Endothelial cell of umbilical vein (primary cell): ENCODE measurements at places on chromosomes 16 and 17.

- H3K27ac ChIP-seq: peak overlapping the region; percentile 94
- no peaks in the 10 kb centered on the region for H3K36me3 ChIP-seq
- H3K4me3 ChIP-seq: no peak overlapping the region
- peak; percentile 64 for DNase-seq
- no peaks in the 10 kb centered on the region for H3K27me3 ChIP-seq
Measured at GRCh38 chr17:78879635-78880186, 23.3 kb downstream of the CEP295NL start.

- H3K27me3 ChIP-seq: no peaks in the 10 kb centered on the region
- H3K36me3 ChIP-seq: no peaks in the 10 kb centered on the region
- no peak overlapping the region for H3K27ac ChIP-seq
- no peak for DNase-seq
- H3K4me1 ChIP-seq: peaks cover 7% of the 10 kb centered on the region
Measured at GRCh38 chr17:7356756-7357155, 1.8 kb downstream of the TMEM95 start.

DNA sequence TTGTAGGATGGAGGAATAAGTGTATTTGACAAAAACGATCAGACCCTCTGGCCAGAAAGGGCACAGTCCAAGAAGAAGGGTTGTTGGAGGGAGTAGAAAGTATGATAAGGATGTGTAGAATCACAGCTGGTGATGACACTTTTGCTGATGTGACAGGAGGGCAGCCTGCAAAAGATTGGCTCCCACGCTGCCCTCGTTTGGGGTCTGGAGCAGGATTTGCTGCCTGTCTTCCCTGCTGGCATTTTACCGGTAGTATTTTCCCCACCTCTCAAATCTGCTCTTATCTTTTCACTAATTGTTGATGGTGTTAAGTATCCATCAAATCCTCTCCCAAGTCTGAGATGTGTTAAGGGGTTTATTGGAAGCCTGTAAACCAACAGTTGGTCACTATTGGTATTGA, 208.8 kb downstream of the CCDC182 start:
- H3K36me3 ChIP-seq: no peaks in the 10 kb centered on the region
- peaks cover 6% of the 10 kb centered on the region for H3K4me1 ChIP-seq
- no peak overlapping the region for H3K27ac ChIP-seq
- no peak overlapping the region for H3K4me3 ChIP-seq
- H3K27me3 ChIP-seq: no peaks in the 10 kb centered on the region
- DNase-seq: no peak

GRCh38 chr16:8374586-8375231, 215.6 kb downstream of the TMEM114 start:
- H3K4me1 ChIP-seq: no peaks in the 10 kb centered on the region
- no peaks in the 10 kb centered on the region for H3K36me3 ChIP-seq
- no peak overlapping the region for H3K4me3 ChIP-seq

- no peak overlapping the region for H3K4me3 ChIP-seq
- DNase-seq: no peak
- H3K36me3 ChIP-seq: no peaks in the 10 kb centered on the region
- no peak overlapping the region for H3K27ac ChIP-seq
Measured at GRCh38 chr16:54289242-54289944, 2.8 kb upstream of the IRX3 start.

DNA sequence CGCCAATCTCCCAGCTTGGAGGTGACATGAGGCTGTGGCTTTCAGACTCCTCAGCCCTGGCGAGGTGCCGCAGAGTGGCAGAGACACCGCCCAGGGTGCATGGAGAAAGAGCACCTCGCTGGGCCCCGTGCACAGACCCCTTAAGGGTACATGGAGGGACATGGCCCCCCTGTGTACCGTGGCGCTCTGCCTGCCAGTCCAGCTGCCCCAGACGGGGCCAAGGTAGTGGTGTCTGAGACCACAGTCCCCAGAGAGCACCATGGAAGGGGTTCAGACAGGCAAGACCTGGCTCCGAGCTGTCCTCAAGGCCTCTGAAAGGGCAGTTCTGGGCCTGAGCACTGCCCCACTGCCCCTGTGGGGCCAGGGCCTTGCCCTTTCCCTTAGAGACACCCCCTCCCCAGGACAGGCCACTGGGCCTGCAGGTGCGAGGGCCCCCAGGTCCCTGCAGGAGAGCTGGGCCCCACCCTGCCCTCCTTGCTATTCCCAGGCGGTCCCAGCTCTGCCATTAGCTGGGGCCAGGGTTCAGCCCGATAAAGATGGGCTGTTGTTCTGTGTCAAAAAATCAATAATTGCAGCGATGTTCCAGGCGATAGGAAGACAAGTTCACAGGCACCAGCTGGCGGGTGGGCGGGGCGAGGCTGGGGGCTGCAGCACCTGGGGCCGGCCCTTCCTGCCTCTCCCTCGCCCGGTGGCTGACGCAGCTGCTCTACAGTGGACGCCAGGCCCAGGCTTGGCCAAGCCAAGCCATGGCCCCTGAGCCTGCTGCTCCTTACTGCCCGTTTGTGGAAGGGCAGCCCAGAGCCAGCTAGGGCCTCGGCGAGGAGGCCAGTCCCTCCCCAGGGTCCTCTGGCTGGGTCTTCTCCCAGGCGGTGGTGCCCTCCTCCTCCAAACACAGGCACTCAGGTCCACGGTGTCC, 51.7 kb downstream of the ZFPM1 start:
- H3K4me1 ChIP-seq: peaks cover 10% of the 10 kb centered on the region
- no peaks in the 10 kb centered on the region for H3K27me3 ChIP-seq

DNA sequence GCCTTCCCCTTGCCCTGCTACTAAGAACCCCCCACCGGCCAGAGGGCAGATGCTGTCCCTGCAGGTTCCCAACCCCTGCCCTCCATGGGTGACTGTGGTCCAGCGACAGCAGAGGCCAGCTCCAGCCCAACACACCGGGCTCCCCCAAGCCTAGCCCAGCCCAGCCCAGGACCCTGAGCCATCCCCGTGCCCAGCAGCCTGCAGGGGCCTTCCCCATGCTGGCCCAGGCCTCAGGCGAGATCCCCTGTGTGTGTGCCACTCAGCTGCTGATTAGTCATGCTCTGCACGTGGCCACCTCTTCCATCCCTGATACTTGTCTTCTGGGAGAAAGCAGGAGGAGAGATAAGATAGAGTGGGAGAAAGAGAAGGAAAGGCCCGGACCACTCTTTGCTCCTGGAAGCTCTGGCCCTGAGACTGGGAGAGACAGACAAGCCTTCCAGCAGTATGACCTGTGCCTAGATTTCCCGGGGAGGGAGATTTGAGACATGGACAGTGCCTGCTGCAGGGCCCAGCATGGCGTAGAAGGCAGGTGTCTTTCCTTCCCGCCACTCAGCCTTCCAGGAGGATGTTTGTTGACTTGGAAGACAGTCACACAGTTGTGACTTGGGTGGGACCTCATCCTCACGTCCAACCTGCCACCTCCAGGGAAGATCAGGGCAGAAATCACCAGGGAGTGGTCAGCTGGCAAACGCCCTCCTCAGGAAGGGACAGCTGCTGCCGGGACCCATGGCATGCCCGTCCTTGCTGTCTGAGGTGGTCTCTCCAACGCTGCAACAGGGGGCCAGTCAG, 41.3 kb upstream of the RASD1 start:
- no peaks in the 10 kb centered on the region for H3K27me3 ChIP-seq
- H3K36me3 ChIP-seq: no peaks in the 10 kb centered on the region
- H3K4me3 ChIP-seq: no peak overlapping the region
- no peaks in the 10 kb centered on the region for H3K4me1 ChIP-seq

DNA sequence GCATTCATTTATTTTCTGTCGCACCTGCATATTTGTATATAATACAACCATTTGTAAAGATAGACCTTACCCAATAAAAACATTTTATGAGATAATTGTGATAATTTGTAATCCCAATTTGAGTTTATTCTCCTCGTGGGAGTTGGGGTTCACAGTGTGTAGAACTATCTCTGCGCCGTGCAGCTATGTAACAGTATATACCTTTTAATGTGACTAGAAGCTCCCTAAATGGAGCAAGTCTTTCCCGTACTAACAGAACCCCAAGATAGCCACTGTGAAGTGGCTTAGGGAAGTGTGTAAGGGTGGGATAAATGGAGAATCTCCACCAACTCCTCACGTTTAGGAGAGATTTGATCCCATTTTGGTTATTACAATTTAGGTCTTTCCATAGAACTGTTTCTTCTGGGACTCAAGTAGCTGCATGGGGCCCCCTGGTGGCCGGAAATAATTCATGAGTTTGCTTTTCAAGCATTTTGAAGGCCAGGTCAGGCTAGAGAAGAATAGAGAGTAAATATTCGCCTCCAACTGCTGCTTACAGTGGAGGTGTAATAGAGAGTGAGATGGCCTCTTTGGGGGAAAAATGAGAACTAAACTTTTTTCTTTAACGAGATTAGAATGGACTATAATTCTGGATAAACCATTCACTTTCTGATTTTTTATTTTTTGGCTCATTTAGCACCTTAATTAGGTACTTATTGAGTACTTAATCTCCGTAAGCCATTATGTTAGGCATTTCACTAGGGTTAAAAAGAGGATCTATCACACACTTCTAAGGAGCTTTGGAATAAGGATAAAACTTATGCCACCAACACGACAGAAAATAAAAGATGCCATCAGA, 4.5 kb downstream of the TMEM100 start:
- H3K36me3 ChIP-seq: no peaks in the 10 kb centered on the region
- peak; percentile 72 for DNase-seq
- no peak overlapping the region for H3K4me3 ChIP-seq
- peaks cover 4% of the 10 kb centered on the region for H3K27me3 ChIP-seq
- H3K27ac ChIP-seq: no peak overlapping the region

GRCh38 chr16:78310990-78311561, 211.6 kb downstream of the WWOX start:
- no peaks in the 10 kb centered on the region for H3K27me3 ChIP-seq
- H3K27ac ChIP-seq: no peak overlapping the region
- H3K4me1 ChIP-seq: no peaks in the 10 kb centered on the region
- H3K4me3 ChIP-seq: no peak overlapping the region
